ENCODE measurements at places on chromosomes 1 and 21.

- no peak for DNase-seq
Measured at GRCh38 chr1:94806441-94806871, 13.7 kb upstream of the SLC44A3 start.

- no peak for DNase-seq
Measured at GRCh38 chr1:38656726-38657125, 202.8 kb downstream of the RRAGC start.

GRCh38 chr1:163427279-163427678 is 105.5 kb downstream of the NUF2 start:
- DNase-seq = no peak

GRCh38 chr1:156623946-156624813 is 5.0 kb downstream of the HAPLN2 start:
- peak; percentile 44 for DNase-seq

Measured in brain microvascular endothelial cell (primary cell).